Activated T-helper 17 cell treated with anti-CD3 and anti-CD28 coated beads, Interleukin-2, amount 50 U/mL, for 72 hours (primary cell): ENCODE measurements at places on chromosomes 7 and 10.

DNA sequence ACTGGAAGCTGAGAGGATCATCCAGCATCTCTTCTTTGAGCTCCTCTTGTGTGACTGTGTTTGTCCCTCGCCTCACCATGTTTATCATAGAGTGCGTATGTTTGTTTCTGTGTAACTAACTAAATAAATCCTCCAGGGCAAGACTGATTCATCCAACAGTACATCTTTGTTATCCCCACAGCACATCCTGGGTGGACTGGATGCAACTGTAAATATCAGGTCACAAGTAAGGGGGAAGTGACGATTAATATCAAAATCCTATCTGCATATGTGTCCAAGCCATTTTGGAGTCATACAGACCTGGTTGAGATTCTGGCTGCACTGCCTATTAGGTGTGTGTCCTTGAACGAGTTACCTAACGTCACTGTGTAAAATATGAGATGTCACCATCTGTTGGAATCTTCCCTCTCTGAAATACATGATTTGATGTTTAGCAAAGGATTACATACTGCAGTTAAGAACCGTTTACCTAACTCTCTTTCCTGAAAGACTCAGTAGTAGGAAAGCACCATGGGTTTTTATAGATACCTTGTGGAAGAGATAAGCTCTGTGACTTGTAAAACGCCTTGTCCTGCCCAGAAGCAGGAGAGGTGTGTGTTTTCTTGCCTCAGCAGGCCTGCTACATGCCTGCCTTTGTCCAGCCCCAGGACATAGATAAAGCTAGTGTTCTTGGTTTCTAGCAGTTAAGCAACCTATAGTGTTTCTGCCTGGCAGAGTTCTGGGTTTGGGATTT lies 25.8 kb downstream of the WBP1L start:
- ATAC-seq = no peak

GRCh38 chr10:31745612-31746376 lies 182.8 kb downstream of the ARHGAP12 start:
- peak; percentile 99 for ATAC-seq

DNA sequence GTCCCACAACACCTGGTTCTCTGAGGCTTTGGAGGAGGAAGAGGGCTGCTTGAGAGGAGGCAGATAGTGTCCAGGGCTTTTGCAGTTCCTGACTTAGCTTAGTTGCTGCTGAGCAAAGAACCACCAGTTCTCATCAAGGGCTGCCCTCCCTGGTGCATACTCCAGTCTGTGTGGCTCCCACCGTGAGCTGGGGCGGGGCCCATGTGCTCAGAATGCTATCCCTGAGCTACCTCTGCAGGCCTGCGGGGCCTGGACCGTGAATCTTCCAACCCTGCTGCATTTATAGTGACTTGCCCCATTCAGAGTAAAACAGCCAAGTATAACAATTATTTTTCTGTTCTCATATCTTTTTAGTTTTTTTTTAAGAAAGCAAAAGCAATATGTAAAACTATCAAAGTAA lies 49.2 kb downstream of the TACR2 start:
- no peak for ATAC-seq

DNA sequence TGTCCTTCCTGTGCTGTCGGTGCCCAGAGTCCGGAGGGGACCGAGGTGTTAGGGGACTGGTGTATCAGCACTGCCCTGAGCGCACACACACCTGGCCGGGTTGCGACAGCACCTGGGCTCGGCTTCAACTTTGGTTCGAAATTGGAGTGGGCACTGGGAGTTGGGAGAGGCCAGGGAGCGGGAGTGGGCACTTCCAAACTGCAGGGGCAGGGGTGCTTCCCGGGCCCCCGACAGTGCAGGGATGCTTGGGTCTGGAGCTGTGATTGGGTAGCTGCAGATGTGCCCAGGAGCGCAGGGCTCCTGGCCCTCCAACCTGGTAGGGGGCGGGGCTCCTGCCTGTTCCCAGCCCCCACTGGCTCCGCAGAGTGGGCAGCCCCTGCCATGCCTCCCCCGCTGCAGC lies 7.7 kb downstream of the BBS9 start:
- no peak for ATAC-seq

GRCh38 chr10:74293686-74294371 lies 142.8 kb downstream of the ADK start:
- no peak for ATAC-seq

DNA sequence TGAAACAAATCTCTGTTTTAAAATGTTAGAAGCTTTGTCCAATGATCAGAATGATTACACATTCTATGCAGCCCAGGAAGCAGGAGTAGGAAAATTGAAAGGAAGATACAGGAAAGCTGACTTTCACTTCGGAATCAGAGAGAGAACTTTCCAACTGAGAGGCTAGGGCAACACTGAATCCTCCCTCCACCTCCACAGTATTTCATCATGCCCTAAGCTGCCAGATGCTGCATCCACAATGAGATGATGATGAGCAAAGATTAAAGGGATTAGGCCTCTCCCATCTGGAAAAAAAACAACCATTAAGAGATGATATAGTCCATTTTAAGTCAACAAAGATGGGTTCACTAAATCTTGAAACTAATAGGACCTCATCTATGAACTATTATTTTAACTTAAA lies 215.6 kb downstream of the GPR37 start:
- no peak for ATAC-seq

- ATAC-seq = no peak
These were observed 169.2 kb downstream of the SND1 start for GRCh38 chr7:127821146-127821545.

DNA sequence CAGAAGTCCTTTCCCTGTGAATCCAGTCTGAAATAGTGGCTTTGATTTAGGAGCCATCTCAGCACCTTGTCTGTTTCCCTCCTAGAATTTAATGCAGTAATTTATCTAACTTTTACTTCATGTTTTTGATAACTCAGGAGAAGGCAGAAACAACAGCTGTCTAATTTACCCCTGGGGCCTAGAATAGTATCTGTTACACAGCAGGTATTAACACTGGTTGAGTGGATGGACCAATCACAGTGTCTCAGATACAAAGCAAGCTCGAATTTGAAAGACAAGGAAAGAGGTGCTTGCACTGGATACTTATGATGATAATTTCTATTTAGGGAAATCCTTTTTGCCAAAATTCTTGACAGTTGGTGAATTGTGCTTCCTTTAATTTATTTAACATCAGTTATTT lies 23.4 kb downstream of the CHRM2 start:
- no peak for ATAC-seq

- no peak for ATAC-seq
These were observed 62.4 kb upstream of the CDCA7L start for GRCh38 chr7:22008087-22008486.

- ATAC-seq = no peak
These were observed 1650.5 kb upstream of the LRRTM3 start for GRCh38 chr10:65275296-65275695.

GRCh38 chr7:34057956-34058355 lies 152.6 kb downstream of the BMPER start:
- no peak for ATAC-seq

- no peak for ATAC-seq
These were observed 296.8 kb downstream of the DNAJB6 start for GRCh38 chr7:157633465-157634185.

DNA sequence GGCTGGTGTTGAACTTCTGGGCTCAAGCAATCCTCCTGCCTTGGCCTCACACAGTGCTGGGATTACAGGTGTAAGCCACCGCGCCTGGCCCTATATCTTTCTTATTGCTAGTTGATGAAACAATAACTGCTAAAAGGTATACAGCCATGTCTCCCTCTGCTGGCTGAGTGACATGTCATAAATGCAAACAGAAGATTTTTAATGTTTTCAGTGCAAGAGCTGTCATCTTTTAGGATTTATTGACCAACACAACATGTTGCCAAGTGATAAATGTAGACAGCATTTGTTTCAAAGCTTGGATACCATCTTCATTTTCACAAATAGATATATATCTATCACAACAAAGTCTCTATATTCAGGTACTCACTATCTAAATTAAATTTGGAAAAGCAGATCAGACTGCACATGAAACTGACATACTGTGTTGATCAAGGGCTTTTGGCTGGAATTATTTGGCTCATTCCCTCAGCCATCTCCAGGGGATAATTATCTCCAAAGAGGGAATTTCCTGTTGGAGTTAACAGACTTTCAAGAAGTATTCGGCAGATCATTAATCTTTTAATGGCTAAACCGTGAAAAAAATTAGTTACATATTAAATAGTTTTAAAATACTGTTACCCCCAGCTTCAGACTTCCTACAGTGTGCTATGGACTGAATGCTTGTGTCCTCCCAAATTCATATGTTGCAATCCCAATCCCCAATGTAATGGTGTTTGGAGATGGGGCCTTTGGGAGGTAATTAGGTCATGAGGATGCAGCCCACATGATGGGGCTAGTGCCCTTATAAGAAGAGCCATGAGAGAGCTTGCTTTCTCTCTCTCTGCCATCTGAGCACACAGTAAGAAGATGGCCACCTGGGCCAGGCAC lies 41.3 kb upstream of the SRPK2 start:
- ATAC-seq = no peak

DNA sequence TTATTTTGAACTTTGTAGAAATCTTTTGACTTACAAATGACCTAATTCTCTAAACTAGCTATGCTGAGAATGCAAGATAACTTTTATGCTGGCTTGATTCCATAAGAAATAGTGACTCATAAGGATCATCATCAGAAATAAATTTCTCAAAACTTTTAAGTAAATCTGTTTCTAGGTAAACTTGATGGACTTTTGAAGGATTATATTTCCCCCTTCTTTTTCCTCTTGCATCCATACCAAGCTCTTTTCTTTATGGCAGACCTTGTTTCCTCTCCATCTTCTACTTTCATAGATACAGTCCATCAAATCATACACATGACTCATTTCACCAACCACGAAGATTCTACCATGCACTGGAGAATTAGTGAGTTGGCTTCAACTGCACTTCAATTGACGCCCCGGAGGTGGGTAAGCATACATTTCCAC lies 336.3 kb downstream of the KCNMA1 start:
- no peak for ATAC-seq

DNA sequence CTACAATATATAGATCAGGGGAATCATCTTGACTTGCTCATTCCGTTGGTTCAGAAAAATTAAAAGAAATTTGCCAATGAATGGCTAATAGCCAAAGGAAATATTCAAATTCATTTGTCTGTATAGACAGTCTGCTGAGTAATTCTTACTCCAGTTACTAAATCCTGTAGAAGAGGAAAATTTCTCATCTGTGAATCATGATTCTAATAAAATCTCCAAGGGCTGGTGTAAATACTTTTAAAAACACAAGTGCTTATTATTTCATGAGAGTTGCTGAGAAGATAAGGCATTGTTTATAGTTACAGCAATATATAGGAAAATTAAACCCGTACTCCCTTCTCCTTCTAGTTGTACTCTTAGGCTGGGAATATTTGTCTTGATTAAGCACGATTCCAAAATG lies 53.0 kb downstream of the WNT2 start:
- ATAC-seq = peak; percentile 33

GRCh38 chr7:114008696-114009095 lies 89.9 kb upstream of the PPP1R3A start:
- ATAC-seq = no peak

DNA sequence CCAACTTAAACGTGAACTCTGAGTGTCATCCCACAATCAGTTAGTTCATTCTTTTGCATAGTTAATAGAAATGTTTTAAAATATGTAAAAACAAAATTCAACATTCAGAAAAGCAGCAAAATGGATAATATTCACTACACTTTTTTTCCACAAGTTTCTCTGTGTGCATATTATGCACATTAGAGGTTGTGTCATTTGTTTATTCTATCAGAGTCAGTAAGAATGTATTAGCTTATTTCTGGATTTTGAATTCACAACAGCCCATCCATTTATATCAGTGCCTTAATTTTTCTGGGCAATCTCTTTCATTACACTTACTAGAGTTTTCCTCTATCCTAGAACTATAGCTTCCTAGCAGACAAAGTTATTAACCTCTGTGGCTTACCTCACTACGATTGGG lies 432.7 kb upstream of the SEMA3A start:
- ATAC-seq = no peak

DNA sequence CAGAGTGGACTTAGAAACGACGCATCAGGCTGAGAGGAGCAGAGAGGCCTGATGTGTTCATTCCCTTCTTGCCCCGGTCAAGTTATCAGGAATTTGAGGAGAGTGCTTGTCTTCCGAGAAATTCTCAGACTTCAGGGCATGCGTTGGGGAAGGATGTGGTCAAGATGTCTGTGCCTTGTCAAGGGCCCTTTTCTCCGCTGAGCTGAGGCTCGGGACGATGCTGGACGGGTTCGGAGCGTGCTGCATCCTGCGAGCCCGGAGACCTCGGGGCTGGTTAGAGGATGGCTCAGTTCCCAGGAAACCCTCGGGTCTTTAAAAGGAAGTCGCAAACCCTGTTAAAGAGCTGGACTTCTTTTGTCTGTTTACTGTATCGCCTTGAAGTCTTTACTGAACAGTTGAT lies 325.4 kb downstream of the ADARB2 start:
- no peak for ATAC-seq

DNA sequence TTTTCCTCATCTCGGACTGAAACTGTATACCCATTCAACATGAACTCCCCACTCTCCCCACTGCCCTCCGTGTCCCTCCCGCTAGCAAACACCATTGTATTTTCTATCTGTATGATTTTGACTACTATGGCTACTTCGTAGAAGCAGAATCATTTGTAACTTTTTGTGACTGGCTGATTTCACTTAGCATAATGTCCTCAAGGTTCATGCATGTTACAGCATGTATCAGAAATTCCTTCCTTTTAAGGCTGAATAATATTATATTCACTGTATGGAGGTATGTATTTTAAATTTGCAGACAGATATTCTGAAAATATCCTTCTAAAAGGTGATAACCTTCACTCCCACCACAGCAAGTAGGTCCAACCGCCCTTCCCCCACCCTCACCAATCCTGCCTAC lies 42.9 kb upstream of the MMD2 start:
- ATAC-seq = no peak

- ATAC-seq = no peak
These were observed 84.6 kb downstream of the CH25H start for GRCh38 chr10:89122433-89123051.

GRCh38 chr7:128370491-128370890 lies 9.0 kb upstream of the PRRT4 start:
- ATAC-seq = no peak

DNA sequence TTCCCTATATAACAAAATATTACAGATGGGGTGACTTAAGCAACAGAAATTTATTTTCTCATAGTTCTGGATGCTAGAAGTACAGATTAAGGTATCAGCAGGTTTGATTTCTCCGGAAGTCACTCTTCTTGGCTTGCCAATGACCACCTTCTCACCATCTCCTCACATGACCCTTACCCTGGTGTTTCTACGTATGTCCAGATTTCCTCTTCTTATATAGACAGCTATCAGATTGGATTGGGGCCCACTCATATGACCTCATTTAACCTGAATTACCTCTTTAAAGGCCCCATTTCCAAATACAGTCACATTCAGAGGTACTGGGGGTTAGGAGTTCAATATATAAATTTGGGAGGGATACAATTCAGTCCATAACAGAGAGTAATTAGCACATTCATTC lies 17.0 kb upstream of the RAPGEF5 start:
- no peak for ATAC-seq

DNA sequence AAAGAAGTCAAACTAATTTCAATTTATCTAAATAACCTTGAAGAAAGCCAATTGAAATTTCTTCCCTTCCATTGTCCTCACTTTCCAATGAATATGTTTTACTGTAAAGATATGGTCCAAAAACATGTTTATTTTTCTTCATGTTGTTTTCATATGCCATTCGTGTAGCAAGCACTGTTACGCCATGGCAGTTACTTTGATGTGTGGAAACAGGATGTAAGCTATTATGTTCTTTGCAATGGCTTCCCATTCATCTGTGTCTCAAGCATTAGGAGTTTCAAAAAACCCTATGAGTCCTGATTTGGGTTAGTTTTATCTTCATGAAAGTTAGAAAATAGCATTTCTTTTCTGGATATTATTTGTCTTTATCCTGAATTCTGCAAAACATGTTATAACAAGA lies 31.0 kb downstream of the GPR141 start:
- no peak for ATAC-seq
